Calu3 (cell line): ENCODE measurements at places on chromosomes 6 and 20. TPM values are rescaled to one million over a fixed set of nuclear protein-coding genes. Genes with fewer than 3 reads are reported as not detected.

PDE7B gene
- total RNA-seq, result 0.09 and 0.20 TPM in 2 replicates

TSBP1 gene
- total RNA-seq, result not detected in 2 replicates

PLAGL1 gene
- total RNA-seq, result 9.8 and 10.7 TPM in 2 replicates

PLEKHG1 gene
- 9.7 and 16.9 TPM in 2 replicates for total RNA-seq

GRCh38 chr20:32894026-32894483, 35.3 kb downstream of the EFCAB8 start:
- peak; percentile 38 for DNase-seq

DNA sequence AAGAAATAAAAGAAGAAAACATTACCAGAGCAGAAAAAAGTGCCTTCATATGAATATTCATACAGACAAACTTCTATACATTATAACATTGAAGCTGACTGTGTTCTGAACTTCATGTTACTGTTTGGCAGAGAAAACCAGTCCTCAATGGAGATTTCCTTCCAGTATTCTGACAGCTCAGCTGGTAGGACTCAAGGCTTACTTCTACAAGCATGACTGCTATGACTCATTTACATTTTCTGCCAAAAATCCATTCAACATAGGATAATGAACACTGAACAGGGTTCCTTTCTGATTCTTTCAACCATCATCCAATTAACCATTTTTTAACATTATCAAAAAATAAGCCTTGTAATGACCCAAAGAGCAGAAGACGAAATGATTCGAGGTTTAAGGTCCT, 25.4 kb downstream of the COL9A1 start:
- no peak for DNase-seq

DNA sequence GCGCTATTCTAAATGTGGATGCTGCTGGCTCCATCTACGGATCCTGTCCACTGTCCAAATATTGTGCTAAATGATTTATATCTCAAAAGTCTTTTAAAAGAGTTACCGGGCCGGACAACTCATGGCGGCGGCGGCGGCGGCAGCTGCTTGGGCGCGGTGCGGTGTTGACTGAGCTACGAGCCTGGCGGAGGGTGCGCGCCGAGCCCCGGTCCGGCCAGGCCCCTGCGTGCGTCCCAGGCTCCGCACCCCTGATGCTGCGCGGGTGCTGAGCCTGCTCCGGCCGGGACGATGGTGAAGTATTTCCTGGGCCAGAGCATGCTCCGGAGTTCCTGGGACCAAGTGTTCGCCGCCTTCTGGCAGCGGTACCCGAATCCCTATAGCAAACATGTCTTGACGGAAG, 303.4 kb downstream of the CENPW start:
- no peak for DNase-seq
